Smooth muscle cell of bladder (primary cell): ENCODE measurements at places on chromosomes 4 and X. TPM values are rescaled to one million over a fixed set of nuclear protein-coding genes. Genes with fewer than 3 reads are reported as not detected.

Gene CSN3
- not detected in 2 replicates for total RNA-seq

Gene LNX1
- 1.7 and 6.5 TPM in 2 replicates for total RNA-seq

Gene HPSE
- total RNA-seq: 0.83 and 1.1 TPM in 2 replicates

Gene MAGEB3
- not detected in 2 replicates for total RNA-seq

Gene F11
- not detected in 2 replicates for total RNA-seq

Gene TEX13D
- total RNA-seq: not detected in 2 replicates

Gene CT47B1
- not detected in 2 replicates for total RNA-seq

Gene APELA
- total RNA-seq: not detected in 2 replicates

Gene ATP11C
- 42.9 and 53.8 TPM in 2 replicates for total RNA-seq

Gene RTL5
- 0.85 and 1.6 TPM in 2 replicates for total RNA-seq

Gene HEPH
- 3.1 and 15.1 TPM in 2 replicates for total RNA-seq
